Brain pericyte (primary cell): ENCODE measurements at places on chromosomes 11 and 22.

DNA sequence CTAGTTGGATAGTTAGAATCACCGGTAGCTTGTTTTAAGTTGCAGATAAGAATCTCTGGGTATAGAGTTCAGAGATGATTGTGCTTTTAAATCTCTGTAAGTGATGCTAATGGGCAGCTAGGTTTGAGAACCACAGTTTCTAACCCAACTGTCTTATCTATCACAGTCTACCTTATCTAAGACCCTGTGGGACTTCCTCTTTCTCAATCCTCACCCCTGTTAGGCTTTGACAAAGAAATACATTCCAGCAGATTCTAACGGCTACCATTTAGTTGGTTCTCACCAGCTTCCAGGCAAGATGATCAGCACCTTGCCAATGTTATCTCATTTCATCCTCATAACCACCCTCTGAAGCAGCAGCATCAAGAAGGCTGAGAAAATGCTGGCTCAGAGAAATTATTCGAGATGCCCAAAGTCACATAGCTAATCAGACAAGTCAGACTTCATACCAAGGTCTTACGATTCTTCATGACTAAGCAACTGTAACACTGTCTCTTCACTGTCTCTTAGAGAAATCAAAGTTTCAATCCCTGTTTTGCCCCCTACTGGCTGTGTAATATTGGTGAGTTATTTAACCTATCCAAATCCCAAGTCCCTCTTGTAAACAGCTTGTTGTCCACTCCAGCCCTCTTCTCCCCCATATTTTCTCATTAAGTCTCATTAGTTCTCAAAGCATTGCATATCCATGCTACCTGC is 192.4 kb upstream of the API5 start:
- no peak for DNase-seq

DNA sequence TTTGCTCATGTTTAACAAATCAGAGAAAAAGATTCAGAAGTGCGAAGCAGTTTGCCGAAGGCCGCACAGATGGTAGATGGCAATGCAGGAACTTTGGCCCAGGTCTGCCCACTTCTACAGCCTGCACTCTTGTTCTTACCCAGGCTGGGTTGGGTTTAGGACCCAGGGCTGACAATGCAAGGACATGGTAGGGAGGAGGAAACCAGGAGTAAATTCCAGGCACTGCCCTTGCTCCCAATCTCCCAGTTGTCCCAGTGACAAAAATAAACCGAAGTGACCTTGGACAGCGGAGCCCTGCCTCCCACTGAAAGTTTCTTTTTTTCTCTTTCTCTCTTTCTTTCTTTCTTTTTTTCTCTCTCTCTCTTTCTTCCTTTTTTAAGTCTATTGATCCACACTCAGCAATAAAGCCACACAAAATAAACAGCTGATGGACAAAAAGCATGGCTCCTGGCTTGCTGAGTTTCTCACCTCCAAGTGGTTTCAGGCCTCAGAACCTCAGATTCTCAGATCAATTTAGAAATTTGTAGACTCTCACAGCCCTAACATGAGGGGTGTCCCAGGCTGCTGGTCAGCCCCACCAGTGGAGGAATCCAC is 33.5 kb upstream of the FCHSD2 start:
- no peak for DNase-seq

- DNase-seq: no peak
Observed at GRCh38 chr22:49294656-49295464, 532.8 kb downstream of the BRD1 start.

DNA sequence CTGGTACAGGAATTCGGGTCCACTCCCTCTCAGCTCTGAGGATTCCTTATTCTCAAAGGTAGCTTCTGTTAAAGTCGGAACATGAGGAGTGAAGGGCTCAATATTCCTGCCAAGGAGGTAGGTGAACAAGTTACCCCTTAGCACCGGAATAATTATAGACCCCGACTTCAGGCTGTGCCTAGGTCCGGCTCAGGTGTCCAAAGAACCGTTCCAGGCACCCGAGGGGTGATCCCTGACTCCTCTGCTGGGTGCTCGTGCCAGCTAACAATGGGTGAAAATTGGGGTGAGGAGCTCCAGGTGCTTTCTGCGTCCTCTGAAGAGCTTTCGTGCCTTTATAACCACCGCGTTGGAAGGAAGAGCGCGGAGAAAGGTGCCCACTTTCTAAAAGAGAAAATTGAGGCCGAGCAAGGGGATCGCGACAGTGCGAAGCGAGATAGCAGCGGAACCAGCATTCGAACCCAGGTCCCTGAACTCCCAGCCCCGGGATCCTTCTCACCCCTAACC is 393 bp downstream of the CYB561A3 start:
- DNase-seq: no peak

DNA sequence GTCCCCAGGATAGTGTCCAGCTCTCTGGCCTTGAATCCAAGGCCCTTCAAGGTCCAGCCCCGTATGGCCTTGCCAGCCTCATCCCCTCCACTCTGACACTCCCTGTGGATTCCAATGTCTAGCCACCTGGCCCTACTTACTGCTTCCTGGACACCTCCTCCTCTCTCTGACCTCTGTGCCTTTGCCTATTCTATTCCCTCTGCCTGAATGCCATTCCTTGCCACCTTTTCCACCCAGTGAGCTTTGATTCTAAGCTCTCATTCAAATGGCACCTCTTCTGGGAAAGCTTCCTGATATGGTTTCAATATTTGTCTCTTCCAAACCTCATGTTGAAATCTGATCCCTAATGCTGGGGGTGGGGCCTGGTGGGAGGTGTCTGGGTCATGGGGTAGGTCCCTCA is 31.9 kb upstream of the TTLL12 start:
- DNase-seq: no peak

DNA sequence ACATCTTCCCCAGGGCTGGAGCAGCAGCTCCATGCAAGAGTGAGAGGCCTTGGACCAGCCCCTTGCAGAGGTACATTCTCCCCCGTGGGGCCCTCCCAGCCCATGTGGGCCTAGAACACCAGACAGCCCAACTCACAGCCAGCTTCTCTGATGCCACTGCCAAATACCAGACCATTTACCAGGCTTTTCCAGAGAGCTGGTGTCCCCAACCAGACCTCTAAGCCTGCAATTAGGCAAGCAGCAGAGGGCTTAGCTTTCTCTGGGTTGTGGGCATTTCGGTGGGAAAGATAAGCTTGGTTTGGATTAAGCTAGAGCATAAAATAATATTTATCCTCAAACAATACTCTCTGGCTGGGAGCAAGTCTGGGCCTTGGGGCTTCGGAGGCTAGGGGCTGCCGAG is 75.6 kb downstream of the TP53I11 start:
- DNase-seq: no peak

- no peak for DNase-seq
Observed at GRCh38 chr22:28899199-28899853, 16.0 kb downstream of the ZNRF3 start.

GRCh38 chr22:23408321-23408720 is 171.8 kb downstream of the IGLL1 start:
- DNase-seq: no peak

GRCh38 chr22:24026733-24027132 is 15.6 kb downstream of the CABIN1 start:
- no peak for DNase-seq

GRCh38 chr11:78731027-78731426 is 156.4 kb upstream of the NARS2 start:
- DNase-seq: no peak

DNA sequence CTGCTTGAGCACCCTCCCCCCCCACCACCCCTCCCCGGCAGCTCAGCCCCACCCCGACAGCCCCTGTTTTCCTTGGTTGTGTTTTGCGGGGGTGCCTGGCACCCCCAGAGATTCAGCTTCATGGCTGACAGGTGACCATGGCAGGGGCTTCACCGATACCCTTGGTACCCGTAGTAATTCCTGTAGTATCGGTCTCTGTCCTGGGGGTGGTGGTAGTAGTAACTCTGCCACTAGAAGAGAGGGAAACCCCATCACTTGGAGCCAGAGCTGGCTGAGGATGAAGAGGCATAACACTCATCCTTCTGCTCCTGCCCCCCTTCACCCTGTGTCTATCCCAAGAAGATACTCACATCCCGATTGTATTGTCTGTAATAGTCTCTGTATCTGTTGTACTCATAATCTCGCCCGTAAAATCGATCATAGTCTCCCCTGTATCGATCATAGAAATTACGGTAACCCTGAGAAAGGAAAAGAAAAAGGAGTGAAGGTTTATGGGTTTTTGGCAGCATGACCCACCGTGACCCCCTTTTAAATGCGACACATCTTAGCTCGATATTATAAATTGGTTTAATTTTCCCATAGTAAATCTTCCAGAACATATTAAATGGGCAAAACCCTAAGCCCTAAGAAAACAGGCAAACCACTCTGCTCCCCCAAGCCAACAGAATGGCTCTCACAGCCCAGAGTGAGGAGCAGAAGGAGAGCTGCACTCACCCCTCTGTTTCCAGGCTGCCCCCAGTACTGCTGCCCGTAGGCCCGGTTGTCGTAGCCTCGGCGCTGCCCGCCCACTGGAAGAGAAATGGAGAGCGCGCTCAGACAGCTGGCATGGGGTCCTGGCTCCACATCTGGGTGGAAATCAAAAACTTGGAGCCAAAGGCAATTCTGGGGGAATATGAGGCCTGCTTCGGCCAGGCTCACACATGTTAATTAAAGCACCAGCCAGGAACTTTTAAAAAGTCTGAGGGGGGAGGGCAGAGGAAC is 8.0 kb downstream of the GNG3 start:
- no peak for DNase-seq

DNA sequence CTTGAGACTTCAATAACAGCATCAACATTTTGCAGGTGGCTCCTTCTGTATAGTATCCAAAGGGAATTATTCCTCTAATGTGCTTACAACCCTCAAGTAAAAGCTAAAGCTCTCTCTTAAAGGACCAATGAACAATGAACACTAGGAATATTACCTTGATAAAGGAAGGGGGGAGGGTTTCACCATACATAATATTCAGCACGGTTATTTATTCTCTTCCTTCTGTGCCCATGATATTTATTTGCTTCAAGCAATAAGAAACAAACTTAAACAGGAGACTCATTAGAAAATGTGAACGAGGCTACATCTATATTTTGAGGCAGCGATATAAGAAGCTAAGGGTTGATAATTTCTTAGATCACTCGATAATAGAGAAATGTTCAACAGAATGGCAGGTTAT is 21.2 kb downstream of the BLID start:
- no peak for DNase-seq

- no peak for DNase-seq
Observed at GRCh38 chr11:15923183-15923582, 433.2 kb downstream of the SOX6 start.

- no peak for DNase-seq
Observed at GRCh38 chr11:37689951-37690350, 1091.9 kb upstream of the RAG2 start.

GRCh38 chr11:32435511-32435941 is at the start of gene WT1:
WT1 (minus strand) TSS chr11:32435539.
- DNase-seq: no peak

- no peak for DNase-seq
Observed at GRCh38 chr22:42683578-42684283, 34.5 kb upstream of the CYB5R3 start.

DNA sequence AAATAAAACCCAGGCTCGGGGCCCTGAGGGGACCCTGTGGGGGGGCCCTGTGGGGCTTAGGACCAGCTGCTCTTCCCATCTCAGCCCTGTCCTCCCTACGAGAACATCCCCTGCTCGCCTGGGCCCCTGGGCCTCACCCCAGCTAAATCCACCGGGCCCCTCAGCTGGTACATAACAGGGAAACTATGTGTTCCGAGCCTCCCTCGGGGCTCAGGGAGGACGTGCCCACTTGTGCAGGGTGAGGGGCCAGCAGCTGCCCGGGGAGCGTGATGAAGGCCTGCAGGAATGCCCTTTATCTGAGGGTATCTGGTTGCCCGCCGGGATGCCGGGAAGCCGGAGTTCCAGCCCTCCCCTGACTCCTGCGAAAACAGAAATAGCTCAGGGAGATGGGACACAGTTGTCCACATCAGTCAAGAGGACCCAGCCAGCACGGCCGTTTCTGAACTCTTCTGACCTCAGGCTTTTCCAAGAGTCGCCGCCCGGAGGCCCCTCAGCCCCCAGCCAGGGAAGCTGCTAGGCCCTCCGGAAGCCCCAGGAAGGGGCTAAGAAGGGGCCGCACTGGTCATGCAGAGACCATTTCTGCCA is 20.6 kb downstream of the MRPL23 start:
- no peak for DNase-seq

DNA sequence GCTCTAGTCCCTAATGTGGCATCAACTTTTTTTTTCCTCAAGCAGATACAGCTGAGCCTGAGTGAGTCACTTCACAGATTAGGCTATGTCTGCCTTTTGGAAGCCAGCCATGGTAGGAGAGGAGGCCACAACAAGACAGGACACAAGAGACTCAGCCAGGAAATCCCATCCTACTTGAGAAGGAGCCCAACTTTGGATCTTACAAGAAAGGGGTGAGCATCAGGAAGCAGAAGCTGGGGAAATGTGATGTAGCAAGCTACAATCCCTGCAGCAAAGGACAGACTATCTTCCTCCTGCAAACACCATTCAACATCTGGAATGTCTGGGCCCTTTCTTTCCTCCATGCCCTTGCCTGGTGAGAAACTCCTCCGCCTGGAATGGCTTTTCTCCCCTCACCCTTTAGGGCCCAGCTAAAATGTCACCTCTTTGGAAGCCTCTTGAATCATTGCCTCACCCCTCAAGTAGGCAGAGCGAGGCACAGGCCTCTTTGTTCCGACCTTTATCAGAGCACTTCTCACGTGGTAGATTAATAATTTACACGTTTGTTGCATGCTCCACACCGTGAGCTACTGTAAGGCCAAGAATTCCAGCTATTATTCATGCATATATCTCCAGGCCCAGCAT is 156.4 kb upstream of the PITPNB start:
- peak; percentile 10 for DNase-seq

- no peak for DNase-seq
Observed at GRCh38 chr11:127058524-127058923, 58.0 kb upstream of the KIRREL3 start.

- DNase-seq: no peak
Observed at GRCh38 chr11:120065876-120066275, 72.0 kb downstream of the TRIM29 start.

GRCh38 chr11:117229411-117229810 is 2.5 kb downstream of the PCSK7 start:
- DNase-seq: no peak

DNA sequence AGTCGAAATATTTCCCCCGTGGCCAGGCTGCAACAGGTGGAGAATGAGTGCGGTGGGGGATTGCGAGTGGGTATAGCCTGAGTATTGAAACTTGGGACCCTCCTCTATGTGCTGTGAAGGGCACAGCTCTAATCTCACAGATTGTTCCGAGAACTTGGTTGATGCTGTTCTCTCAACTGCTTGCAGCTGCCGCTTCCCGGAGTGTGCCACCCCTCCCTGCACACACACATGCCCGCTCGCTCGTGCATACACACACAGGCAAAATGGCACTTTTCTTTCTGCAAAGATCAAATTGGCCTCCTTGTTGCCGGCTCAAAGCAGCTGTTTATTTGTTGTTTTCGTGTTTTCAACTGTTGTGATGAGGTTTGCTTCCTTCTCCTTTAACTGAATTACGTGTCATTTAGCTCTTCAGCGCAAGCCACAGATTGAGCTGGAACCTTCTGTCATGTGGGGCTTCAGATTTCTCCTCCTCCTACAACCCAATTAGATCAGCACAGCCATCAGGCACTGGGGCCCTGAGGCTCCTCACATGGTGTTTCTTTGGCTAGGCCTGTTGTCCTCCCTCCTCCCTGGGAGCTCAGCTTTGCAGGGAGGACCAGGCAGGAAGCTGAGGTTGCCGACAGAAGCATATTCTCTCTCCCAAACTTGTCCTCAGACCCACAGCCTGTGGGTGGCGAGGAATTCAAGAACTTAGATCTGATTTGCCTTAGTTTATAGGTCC is 13.9 kb upstream of the B3GAT1 start:
- no peak for DNase-seq
